Activated CD8-positive, alpha-beta memory T cell treated with anti-CD3 and anti-CD28 coated beads for 1 hour (primary cell): ENCODE measurements at places on chromosomes 5 and 9.

DNA sequence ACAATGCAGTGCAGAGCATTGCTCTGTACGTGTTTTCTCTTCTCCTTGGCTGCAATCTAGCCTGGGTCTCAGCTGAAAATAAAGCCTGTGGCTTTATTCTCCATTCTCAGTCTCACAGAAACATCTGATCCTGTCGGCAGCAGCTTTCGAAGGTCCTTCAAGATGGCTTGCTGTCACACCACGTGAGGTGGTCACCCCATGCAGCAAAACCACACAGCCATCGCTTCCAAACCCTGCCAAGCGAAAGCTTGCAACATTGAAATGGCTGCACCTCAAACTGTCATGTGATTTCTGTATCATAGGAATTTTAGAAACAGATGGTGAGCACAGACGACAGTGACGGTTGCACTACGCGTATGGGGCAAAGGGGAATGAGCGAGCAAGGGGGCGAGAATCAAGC, 98.5 kb upstream of the SMARCA2 start:
- DNase-seq = no peak

GRCh38 chr9:71747576-71747975, 20.7 kb downstream of the CEMIP2 start:
- no peak for DNase-seq

DNA sequence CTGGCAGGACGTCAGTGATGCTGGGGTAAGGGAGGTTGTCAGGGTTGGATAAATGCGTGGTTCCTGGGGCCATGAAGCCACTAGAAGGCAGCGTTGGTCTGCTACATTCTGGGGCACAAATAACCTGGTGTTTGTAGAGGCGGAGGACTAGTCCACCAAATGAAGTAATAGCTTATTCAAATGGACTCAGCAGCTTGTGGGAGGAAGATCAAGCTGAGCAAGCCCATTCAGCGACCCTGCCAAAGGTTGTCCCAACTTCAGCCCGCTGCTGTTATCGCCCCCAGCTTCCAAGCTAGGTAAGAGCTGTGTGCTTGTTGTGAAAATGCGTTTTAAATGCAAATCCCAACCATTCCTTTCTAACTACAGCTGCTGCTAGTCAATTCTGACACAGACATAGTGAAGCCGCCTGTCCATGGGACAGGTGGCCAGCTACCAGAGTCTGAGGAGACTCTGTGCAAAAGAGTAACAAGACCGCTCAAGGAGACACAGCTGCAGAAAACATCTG, 7.6 kb upstream of the FAM240B start:
- DNase-seq = no peak

GRCh38 chr5:57417971-57418370, 64.6 kb downstream of the ACTBL2 start:
- no peak for DNase-seq

DNA sequence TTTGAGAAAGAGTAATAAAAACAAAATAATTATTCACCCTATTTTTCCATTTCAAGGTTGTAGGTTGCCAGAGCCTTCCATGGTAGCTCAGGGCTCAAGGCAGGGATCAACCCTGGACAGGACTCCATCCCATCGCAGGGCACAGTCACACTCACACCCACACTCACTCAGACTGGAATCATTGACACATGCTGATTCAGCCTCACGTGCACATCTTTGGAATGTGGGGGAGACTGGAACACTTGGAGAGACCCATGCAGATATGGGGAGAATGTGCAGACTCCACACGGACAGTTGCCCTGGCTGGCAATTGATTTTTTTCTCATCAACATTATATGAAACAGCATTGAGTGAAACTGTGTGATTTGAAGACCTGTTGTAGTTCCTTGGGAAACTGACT, 234.1 kb downstream of the ADGRV1 start:
- DNase-seq = no peak

DNA sequence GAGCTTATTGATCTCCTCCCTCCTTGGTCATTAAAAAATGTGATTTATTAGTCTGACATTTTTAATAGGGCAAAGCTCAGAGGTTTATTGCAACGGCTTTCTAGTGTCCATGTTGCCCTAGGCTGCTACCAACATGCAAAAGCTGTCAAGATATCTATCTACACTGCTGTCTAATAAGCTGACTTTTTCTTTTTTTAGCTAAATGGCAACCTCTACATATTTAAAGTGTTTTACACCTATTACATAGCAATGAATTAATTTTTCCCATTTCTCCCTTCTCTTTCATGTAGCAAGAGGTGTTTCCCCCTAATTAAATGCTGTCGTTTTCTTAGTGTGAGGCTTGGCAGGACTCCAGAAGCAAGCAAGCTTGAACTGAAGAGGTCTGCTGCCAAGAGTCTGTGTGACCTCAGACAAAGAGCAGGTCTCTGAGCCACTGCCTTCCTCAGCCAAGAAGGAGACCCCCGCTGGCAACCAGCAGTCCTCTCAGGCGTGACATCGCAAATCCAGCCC, 79.4 kb downstream of the GAS1 start:
- no peak for DNase-seq

- DNase-seq = no peak
Measured at GRCh38 chr5:178486239-178486641, 104.0 kb downstream of the COL23A1 start.

GRCh38 chr5:96000308-96000707, 38.7 kb upstream of the ELL2 start:
- no peak for DNase-seq

- no peak for DNase-seq
Measured at GRCh38 chr5:61525512-61526206, 193.6 kb downstream of the ZSWIM6 start.

DNA sequence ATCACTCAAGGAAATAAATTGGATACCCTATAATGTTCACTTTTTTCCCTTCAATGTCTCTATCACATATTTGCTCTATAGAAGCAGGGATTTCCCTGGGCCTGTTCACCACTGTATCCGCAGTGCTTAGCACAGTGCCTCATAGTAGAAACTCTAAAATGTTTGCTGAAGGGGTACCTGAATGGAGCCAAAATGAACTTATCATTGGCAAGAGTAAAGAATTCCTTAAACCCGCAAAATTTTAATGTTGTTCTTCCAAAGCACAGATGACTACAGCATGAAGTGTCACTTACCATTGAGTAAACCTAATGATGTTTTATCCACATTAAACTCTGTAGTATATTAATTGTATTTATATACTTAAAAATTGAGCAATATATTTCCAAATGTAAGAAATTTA, 96.1 kb downstream of the JAKMIP2 start:
- DNase-seq = no peak

GRCh38 chr5:95007921-95008597, 276.8 kb downstream of the MCTP1 start:
- DNase-seq = no peak

- no peak for DNase-seq
Measured at GRCh38 chr5:17219006-17219422, 1.6 kb downstream of the BASP1 start.

- DNase-seq = no peak
Measured at GRCh38 chr5:1754531-1755220, 45.0 kb downstream of the MRPL36 start.

GRCh38 chr9:95815133-95815532, 60.4 kb upstream of the ERCC6L2 start:
- no peak for DNase-seq

- peak; percentile 42 for DNase-seq
Measured at GRCh38 chr9:75071530-75072122, 16.3 kb downstream of the NMRK1 start.

DNA sequence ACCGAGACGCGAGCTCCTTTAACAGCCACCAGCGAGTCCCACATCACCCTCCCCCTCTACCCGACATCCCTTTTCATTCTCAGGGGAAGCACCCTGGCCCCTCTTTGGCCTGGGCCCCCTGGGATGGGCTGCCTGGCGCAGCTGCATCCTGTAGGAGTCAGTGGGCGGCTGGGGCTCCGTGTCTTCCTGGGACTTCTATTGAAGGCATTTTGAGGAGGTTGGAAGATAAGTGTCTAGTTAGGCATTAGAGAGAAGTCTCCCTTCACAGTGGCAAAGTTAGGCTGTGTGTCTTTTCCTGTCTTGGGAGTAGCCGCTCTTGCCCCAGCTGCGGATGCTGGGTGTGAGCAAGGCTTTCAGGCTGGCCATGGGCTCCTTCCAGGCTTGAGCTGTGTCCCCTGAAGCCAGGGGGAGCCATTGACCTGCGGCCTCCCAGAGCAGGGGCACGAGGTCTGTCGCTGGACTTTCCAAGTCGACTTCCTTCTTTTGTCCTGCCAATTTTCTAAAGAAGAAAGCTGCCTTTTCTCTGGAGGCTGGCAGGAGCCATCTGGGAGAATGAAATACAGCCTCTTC, 18.6 kb upstream of the NKD2 start:
- DNase-seq = no peak

DNA sequence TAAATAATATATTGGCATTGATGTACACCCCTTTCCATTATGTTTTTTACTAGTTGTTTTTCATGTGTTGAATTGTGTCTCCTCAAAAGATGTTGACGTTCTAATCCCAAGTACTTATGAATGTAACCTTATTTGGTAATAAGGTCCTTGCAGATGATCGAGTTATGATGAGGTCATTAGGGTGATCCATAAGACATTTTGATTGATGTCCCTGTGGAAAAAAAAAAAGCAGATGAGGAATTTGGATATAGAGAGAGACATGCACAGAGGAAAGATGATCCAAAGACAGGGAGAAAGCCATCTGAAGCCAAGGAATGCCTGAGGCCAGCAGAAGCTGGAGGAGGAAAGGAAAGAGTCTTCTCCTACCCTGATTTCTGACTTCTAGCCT, 632.7 kb downstream of the TLR4 start:
- no peak for DNase-seq

DNA sequence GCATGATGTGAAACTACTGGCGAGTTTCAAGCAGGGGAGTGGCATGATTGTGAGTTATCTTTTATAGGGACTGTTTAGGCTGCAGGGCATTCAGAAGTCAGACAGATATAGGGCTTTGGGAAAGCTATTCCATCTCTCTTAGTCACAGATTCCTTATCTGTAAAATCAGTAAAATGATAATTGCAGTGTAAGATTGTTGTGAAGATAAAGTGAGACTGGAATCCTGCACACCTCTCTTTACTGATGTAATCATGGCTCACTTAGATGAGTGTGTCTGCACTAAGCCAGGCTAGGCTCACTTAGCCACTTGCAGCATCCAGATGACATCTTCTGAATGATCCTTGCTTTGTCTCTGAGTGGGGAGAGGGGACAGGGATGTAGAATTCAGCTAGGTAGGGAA, 81.8 kb upstream of the MAMDC2 start:
- DNase-seq = no peak

- DNase-seq = no peak
Measured at GRCh38 chr5:114089259-114089658, 272.6 kb upstream of the KCNN2 start.

DNA sequence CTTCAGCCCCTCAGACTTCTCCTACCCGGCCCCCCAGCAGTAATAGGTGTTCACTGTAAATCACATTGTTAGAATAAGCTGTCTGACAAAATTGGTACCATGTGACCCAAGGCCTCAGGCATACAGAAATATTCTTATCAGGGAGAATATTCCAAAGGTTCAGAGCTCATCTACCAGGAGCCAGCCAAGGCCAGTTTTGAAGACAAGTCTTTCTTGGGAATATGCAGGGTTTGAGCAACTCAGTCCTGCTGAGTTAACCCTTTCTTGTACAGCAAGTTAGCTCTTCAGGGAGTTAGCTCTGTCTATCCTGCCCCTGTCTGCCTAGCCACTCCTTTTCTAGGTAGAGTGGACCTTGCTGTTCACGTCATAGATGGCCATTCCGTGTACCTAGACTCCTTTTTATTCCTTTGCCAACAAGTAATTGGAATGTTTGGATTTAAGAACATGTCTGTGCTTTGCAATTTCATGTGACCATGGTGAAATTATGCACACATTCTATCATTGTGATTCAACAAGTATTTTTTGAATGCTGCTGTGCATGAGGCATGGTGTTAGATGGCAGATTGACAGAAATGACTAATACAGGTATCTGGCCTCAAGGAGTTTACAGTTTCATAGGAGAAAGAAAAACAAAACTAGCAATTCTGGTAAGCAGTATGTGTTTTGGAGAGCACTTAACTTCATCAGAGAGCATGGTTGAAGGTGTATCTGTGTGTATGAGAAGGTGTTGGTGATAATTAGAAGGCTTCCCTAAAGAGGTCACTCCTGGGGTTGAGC, 22.6 kb downstream of the TGFBR1 start:
- DNase-seq = no peak

DNA sequence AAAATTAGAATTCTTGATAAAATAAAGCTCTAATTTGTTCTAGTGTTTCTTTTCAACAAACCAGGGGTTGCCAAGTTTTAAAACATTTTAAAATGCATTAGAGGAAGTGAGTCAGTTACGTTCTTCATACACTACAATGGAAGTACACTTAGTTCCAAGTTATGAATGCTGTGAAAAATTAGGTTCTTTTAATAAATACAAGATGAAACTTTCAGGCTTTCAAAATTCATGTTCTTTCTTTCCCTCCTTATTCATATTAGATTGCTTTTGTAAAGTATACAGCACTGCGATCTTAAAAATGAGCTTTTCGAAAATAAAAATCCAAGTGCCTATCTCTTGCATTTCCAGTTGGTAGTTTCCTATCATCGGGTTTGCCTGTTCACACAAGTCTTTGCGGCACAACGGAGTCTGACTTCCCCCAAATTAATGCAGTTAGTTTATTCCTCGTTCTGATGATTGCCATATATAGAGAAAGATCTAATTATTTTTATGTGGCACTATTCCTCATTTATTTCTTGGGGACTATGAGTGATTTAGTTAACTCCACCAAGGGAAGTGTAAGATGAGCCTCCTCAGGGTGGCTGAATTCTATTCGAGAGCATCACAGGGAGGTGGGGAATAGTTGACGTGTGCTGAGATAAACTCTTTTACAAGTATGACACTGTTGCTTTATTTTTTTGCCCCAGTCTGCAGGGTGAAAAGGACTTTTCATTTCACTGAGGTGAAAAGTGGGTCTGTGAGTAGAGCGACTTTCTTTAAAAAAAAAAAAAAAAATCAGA, 238.2 kb downstream of the CD180 start:
- DNase-seq = no peak

- DNase-seq = no peak
Measured at GRCh38 chr5:60544142-60544541, 155.8 kb downstream of the DEPDC1B start.

DNA sequence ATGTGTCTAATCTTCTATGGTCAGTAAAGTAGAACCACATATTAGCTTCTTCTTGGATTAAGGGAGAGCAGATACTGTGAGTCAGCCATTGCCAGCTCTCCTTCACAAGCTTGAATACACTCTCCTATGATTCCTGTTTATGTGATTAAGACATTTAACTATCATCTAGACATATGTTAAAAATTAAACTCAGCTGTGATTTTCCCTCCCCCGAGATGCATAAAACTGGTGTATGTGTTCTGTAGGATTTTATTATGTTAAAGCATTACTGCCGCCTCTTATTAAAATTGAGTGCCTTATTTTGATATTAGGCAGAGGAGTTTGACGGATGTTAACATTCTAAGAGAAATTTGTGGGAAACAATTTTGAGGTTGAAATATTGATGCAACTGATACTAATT, 114.6 kb downstream of the ACTBL2 start:
- DNase-seq = no peak

DNA sequence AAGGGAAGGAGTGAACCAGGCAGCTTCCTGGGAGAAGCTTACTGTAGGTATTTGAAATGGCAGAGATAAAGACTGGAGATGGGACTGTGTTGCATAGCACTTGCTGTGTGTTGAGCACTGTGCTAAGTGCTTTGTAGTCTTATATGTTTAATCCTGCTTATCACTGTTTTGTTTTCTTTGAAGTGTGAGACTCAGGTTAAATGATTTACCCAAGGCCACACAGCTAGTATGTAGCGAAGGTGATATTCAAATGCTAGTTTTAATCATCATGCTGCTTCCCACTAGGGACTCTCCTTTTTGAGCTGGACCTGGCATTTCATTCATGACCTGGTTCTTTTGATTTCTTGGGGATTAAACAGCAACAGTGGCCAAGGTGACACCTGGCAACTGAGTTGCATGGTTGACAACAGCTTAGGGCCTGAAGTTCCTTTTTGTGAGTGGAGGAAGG, 35.3 kb upstream of the SPRY4 start:
- DNase-seq = no peak
